Type B pancreatic cell (in vitro differentiated cells): ENCODE measurements at places on chromosomes 3 and 15.
A peak's percentile ranks its signal among the peaks of the same experiment; 100 is the strongest.

DNA sequence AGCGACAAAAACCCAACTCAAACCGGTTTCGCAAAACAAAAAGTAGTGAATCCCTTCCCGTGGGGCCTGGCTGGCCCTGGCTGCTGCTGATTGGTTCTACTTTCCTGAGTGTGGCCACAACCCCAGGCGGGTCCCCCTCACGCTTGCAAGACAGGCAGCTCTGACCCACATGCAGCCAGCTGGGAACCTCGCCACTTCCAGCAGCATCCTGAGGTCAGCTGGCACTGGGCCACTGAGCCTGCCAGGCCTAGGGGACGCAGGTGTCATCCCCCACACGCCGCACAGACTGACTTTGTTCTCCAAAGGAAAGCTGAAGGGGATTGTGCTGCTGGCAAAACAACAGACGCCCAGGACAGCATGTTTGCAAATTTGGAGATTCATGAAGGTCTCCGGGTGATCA is 111.1 kb downstream of the TPRA1 start:
- no peak for DNase-seq
- no peaks in the 10 kb centered on the region for H3K27me3 ChIP-seq
- H3K36me3 ChIP-seq, result no peaks in the 10 kb centered on the region
- H3K4me1 ChIP-seq, result no peaks in the 10 kb centered on the region

GRCh38 chr15:73964736-73965093 is 27.4 kb downstream of the STOML1 start:
- DNase-seq, result no peak
- H3K27ac ChIP-seq, result no peak overlapping the region
- H3K27me3 ChIP-seq, result peaks cover 18% of the 10 kb centered on the region
- H3K36me3 ChIP-seq, result no peaks in the 10 kb centered on the region
- no peak overlapping the region for H3K4me3 ChIP-seq

DNA sequence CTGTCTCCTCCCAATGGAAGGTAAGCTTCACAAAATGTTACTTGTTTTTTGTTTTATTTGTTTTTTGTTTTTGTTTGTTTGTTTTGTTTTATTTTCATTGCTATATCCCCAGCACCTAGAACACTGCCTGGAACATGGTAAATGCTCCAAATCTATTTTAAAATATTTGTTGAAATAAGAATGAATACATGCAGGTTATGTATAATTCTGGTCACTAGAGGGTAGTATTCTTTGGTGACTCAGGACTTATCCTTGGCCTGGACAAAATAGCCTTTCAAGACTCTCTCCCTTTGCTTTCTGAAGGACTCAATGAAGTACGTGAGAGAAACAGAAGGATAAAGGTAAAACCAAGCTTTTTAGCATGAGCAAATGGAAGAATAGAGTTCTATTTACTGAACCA is 46.9 kb upstream of the PPP2R3A start:
- no peak overlapping the region for H3K27ac ChIP-seq
- H3K27me3 ChIP-seq, result peaks cover 11% of the 10 kb centered on the region
- no peak for DNase-seq
- no peak overlapping the region for H3K4me3 ChIP-seq
- no peaks in the 10 kb centered on the region for H3K4me1 ChIP-seq
- no peaks in the 10 kb centered on the region for H3K36me3 ChIP-seq

GRCh38 chr3:169841171-169841570 is 28.5 kb upstream of the LRRC34 start:
- peaks cover 6% of the 10 kb centered on the region for H3K4me1 ChIP-seq

- peaks cover 12% of the 10 kb centered on the region for H3K36me3 ChIP-seq
- H3K4me1 ChIP-seq, result peaks cover 9% of the 10 kb centered on the region
- H3K4me3 ChIP-seq, result no peak overlapping the region
- DNase-seq, result no peak
- H3K27ac ChIP-seq, result no peak overlapping the region
Measured at GRCh38 chr3:131033480-131034080, 6.9 kb downstream of the NEK11 start.

GRCh38 chr3:36992806-36993325 is at the start of gene EPM2AIP1:
EPM2AIP1 (minus strand) TSS chr3:36993131; CDS start chr3:36993077, 54 bp downstream.
- peaks cover 17% of the 10 kb centered on the region for H3K4me1 ChIP-seq
- H3K36me3 ChIP-seq, result peaks cover 34% of the 10 kb centered on the region
- no peak within 1 kb of the TSS for H3K4me3 ChIP-seq
- H3K27me3 ChIP-seq, result no peaks in the 10 kb centered on the region

GRCh38 chr3:32082721-32083120 is 23.7 kb upstream of the GPD1L start:
- no peaks in the 10 kb centered on the region for H3K36me3 ChIP-seq
- DNase-seq, result no peak
- H3K4me3 ChIP-seq, result no peak overlapping the region
- H3K27ac ChIP-seq, result no peak overlapping the region
- peaks cover 24% of the 10 kb centered on the region for H3K4me1 ChIP-seq
- H3K27me3 ChIP-seq, result no peaks in the 10 kb centered on the region

DNA sequence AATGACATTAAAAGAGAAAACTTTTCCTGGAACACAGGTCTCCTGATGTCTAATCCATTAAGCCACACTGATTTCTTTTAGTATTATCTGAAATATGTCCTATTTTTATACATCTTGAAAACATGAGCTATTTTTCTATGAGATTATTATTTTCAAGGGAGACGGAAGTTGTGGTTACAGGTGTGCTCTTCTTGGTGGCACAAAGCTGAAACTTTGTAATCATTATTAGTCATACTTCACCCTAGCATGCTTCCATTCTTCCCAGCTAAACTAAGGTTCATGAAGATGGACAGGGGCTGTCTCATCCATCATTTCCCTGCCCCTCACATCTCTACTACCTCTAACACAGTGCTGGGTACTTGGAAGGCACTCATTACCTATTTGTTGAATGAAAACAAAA is 85.6 kb upstream of the POU1F1 start:
- no peak overlapping the region for H3K4me3 ChIP-seq
- DNase-seq, result no peak
- H3K27me3 ChIP-seq, result no peaks in the 10 kb centered on the region
- H3K36me3 ChIP-seq, result no peaks in the 10 kb centered on the region
- no peak overlapping the region for H3K27ac ChIP-seq

- H3K36me3 ChIP-seq, result no peaks in the 10 kb centered on the region
- H3K4me3 ChIP-seq, result no peak overlapping the region
- peaks cover 46% of the 10 kb centered on the region for H3K27me3 ChIP-seq
- H3K4me1 ChIP-seq, result peaks cover 21% of the 10 kb centered on the region
- no peak overlapping the region for H3K27ac ChIP-seq
Measured at GRCh38 chr3:194683380-194683779, 2.3 kb upstream of the FAM43A start.

DNA sequence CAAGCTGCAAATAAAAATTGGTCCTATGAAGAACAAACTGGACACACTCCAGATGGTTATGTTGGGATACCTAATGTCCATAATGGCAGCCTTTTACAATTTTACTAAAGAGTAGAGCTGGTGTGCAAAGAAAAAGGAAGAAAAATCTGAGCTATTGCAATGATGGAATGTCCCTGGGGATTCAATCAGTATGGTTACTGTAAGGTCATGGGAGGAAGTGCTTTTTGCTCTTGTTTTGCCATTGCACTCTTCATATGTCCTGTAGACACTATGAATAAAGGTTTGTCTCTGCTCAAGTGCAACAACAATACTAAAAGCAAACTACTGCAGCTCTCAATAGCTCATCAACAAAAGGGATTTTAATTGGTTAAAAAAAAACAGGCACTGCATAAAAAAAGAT is 5.4 kb downstream of the PFN2 start:
- H3K4me1 ChIP-seq, result peaks cover 52% of the 10 kb centered on the region
- H3K27me3 ChIP-seq, result peaks cover 3% of the 10 kb centered on the region
- H3K4me3 ChIP-seq, result peak overlapping the region; percentile 78
- no peak for DNase-seq
- no peak overlapping the region for H3K27ac ChIP-seq
- peaks cover 40% of the 10 kb centered on the region for H3K36me3 ChIP-seq

DNA sequence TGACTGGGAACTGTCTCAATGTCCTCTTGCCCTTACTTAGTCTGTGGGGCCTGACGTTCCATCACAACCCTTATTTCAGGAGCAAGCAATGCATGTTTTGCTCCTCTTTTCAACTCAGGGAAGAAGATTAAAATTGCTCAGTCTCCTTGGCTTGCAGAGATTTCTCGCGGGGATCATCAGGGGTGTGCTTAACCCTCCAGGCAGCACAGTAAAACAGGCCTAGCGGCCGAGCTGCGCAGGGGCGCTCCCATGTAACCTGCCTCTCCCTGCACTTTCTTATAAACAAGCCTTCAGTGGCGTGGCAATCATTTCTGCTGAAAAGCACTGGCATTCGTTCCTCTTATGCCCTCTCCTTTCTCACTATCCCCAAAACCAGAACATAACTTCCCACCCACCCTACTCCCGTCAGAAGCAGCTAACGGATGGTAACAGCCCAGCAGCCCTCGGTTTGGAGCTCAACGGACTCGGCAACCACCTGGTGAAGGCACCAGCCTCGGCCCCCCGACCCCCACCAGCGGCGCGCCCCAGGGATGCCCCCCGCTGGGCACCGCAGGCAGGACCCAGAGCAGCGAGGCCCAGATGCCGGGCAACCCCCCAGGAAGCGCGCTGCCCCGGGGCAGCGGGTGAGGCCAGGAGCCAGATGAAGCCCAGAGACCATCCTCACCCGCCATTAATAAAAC is 1.1 kb downstream of the MCF2L2 start:
- H3K27me3 ChIP-seq, result peaks cover 71% of the 10 kb centered on the region
- no peak for DNase-seq
- no peaks in the 10 kb centered on the region for H3K4me1 ChIP-seq
- H3K4me3 ChIP-seq, result peak overlapping the region; percentile 86

- H3K27ac ChIP-seq, result no peak overlapping the region
- H3K36me3 ChIP-seq, result peaks cover 61% of the 10 kb centered on the region
- DNase-seq, result no peak
- H3K4me1 ChIP-seq, result peaks cover 3% of the 10 kb centered on the region
- H3K4me3 ChIP-seq, result no peak overlapping the region
Measured at GRCh38 chr15:25333049-25333448, 105.8 kb downstream of the UBE3A start.

DNA sequence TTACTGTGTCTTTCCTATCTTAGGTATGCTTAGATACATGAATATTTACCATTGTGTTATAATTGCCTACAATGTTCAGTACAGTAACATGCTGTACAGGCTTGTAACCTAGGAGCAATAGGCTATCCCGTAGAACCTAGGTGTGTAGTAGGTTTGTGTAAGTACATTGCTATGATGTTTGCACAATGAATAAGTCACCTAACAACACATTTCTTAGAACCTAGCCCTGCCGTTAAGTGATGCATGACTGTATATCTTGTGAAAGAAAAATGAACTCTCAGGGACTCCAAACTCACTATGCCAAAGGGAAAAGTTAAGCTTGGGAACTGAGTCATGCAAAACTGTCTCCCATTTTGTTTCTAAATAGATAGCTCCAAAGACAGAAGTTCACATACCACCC is 91.5 kb upstream of the ACP3 start:
- no peak overlapping the region for H3K4me3 ChIP-seq
- peak overlapping the region; percentile 12 for H3K27ac ChIP-seq
- no peaks in the 10 kb centered on the region for H3K36me3 ChIP-seq

- peaks cover 4% of the 10 kb centered on the region for H3K4me1 ChIP-seq
- H3K36me3 ChIP-seq, result peaks cover 47% of the 10 kb centered on the region
- H3K4me3 ChIP-seq, result no peak overlapping the region
- no peak for DNase-seq
Measured at GRCh38 chr15:49023354-49023753, 22.9 kb downstream of the SECISBP2L start.

- H3K4me1 ChIP-seq, result peaks cover 23% of the 10 kb centered on the region
- no peak overlapping the region for H3K27ac ChIP-seq
- no peaks in the 10 kb centered on the region for H3K27me3 ChIP-seq
- H3K4me3 ChIP-seq, result no peak overlapping the region
- H3K36me3 ChIP-seq, result no peaks in the 10 kb centered on the region
Measured at GRCh38 chr3:100123112-100123511, 8.8 kb upstream of the FILIP1L start.

GRCh38 chr3:189947948-189948723 is 172.6 kb downstream of the P3H2 start:
- no peaks in the 10 kb centered on the region for H3K36me3 ChIP-seq
- peaks cover 10% of the 10 kb centered on the region for H3K4me1 ChIP-seq
- H3K4me3 ChIP-seq, result no peak overlapping the region
- no peak overlapping the region for H3K27ac ChIP-seq

GRCh38 chr3:12040902-12041301 is 36.7 kb downstream of the SYN2 start:
- no peak for DNase-seq
- H3K36me3 ChIP-seq, result no peaks in the 10 kb centered on the region
- H3K27me3 ChIP-seq, result peaks cover 46% of the 10 kb centered on the region
- H3K4me1 ChIP-seq, result no peaks in the 10 kb centered on the region
- H3K4me3 ChIP-seq, result no peak overlapping the region

DNA sequence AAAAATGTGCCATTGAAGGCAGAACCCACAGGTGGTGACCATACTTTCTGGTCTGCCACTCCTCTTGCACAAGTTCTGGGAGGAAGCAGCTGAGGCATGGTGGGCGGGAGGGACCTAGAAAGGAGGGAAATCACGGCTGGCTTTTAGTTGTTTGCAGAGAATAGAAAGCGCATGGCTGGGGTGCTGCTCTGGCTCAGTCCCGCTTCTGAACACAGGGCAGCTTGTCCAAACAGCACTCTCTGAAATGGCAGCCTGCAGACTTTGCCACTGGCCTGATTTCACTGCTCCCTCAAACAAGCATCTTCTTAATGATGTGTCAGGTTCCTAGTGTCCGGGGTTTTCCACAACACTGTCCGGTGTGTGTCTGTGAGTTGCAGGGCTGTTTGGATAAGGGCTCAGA is 76.7 kb downstream of the AAGAB start:
- H3K36me3 ChIP-seq, result peaks cover 38% of the 10 kb centered on the region
- no peak for DNase-seq
- H3K27ac ChIP-seq, result no peak overlapping the region
- peaks cover 3% of the 10 kb centered on the region for H3K27me3 ChIP-seq
- H3K4me3 ChIP-seq, result no peak overlapping the region
- peaks cover 52% of the 10 kb centered on the region for H3K4me1 ChIP-seq

DNA sequence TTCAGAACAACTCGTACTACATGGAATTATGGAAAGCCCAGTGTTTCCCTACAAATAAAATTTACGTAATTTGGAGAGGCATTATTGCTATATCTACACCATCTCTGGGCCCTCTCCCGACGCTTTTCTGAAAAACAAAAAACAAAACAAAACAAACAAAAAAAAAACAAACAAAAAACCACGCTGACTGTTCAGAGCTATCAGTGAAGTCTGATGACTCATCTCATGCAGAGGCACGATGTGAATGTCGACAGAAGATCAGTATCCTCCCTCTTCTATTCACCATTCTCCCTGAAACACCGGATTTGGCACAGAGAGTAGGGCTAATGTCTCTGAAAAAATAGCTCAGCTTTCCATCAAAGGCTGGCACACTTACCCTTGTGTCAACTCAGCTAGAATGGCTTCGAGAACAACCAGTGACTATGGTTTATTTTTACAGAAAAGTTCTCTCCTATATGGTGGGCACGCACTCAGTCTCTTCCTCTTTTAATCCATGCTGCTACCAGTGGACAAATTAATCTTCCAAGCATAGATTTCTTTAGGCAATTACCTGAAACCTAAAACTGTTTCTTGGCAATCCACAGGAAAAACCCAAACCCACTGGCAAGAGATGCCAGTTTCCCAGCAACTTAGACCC is 1.5 kb downstream of the CRBN start:
- peaks cover 5% of the 10 kb centered on the region for H3K27me3 ChIP-seq
- peak overlapping the region; percentile 93 for H3K4me3 ChIP-seq
- no peak overlapping the region for H3K27ac ChIP-seq
- no peak for DNase-seq
- peaks cover 16% of the 10 kb centered on the region for H3K4me1 ChIP-seq

GRCh38 chr3:132198516-132198915 is 118.7 kb upstream of the ACP3 start:
- H3K27me3 ChIP-seq, result peaks cover 15% of the 10 kb centered on the region
- H3K4me3 ChIP-seq, result no peak overlapping the region
- no peak for DNase-seq
- no peaks in the 10 kb centered on the region for H3K4me1 ChIP-seq
- H3K27ac ChIP-seq, result no peak overlapping the region

GRCh38 chr3:196976941-196977340 is 8.3 kb upstream of the PIGZ start:
- no peaks in the 10 kb centered on the region for H3K36me3 ChIP-seq
- H3K27me3 ChIP-seq, result peaks cover 23% of the 10 kb centered on the region
- no peak overlapping the region for H3K27ac ChIP-seq
- H3K4me3 ChIP-seq, result no peak overlapping the region
- peaks cover 7% of the 10 kb centered on the region for H3K4me1 ChIP-seq
